ENCODE measurements at places on chromosomes 7 and 10.

DNA sequence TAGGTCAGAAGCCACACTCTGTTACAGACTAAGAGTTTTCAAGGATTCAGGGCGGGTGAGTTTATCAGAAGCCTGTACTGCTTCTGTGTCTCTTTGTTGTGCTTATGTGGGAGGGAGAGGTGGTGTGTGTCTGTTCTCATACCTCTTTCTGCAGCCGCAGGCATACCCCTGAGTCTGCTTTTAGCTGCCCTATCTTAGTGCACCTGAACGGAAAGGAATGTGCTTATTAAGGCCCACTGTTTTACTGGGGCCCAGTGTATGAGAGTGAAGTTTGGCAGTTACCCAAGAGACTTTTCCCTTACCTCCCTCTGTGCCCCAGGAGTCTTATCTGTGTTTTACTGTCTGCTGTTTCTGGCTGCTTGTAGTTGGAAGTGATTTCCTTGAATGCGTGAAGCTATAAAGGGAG lies 104.3 kb downstream of the TYW1 start:
- DNase-seq: no peak

- no peak for DNase-seq
Observed at GRCh38 chr7:151686826-151687225, 167.1 kb upstream of the RHEB start.

DNA sequence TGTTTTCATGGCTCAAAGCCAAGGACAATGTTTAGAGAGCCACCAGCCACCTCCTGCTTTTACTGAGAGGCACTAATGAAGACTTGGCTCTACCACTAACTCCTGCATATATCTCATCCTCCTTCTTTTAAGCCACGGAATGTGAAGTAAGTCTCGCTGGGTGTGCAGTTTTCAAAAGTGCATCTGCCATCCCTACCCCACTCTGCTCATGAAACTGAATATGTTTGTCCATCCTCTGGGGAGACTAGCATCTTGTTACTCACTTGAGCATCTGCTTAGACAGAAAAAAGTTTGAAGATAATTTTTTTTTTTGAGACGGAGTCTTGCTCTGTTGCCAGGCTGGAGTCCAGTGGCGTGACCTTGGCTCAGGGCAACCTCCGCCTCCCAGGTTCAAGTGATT lies 40.8 kb downstream of the EPDR1 start:
- no peak for DNase-seq

- DNase-seq: no peak
Observed at GRCh38 chr7:100567751-100568175, 5.9 kb downstream of the SAP25 start.

Measured in BE2C (cell line).